ENCODE measurements at places on chromosomes 2 and 18.

DNA sequence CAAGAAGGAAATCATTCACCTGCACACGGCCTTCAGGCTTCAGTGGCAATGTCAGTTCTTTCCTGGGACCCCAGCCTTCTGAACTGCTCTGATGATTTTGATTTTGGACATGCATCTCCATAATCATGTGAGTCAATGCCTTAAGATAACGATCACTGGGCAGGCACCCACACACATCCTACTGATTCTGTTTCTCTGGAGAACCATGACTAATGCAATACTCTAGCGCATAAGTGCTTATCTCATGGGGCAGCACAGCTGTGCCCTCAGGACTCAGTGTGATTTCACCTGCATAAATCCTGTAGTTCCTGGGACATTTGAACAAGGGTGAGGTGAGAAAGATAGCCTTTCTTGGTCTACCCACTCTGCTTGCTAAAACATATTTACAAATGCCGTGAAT is 144.6 kb downstream of the AKAIN1 start:
- no peak for DNase-seq

DNA sequence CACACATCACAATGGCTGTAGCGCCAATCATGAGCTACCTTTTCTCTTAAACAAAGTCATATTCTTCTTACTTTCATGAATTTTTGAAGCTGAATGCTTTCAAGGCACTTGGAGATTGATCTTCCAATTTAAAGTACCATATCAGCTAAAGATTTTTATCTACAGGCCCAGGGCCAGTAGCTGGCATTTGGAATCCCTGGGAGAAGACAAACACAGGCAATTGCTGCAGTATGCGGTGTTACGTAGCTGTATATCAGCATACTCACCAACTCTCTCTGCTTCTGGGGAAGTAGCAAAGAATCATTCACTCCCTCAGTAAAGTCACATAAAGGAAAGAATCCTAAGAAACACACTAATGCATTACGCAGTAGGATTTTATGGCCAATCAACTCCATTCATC is 202.3 kb downstream of the DLGAP1 start:
- DNase-seq = no peak

DNA sequence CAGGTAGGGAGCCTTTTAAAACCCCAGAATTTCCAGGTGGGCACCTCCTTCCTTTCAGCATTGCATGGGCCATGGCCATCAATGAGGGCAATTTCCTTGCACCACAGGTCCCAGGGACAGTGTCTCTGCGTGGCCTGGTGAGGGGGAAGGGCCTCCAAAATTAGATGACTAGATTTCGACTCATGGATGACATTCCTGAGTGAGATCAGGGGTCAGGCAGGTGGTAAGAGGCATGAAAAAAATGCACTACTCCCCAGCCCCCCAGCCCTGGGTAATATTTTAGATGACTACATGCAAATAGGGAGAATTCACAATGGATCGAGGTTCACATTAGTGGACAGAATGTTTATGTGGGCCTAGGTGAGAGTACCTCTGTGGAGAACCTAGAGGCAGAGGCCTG is 19.0 kb upstream of the IGFBP5 start:
- DNase-seq = no peak

DNA sequence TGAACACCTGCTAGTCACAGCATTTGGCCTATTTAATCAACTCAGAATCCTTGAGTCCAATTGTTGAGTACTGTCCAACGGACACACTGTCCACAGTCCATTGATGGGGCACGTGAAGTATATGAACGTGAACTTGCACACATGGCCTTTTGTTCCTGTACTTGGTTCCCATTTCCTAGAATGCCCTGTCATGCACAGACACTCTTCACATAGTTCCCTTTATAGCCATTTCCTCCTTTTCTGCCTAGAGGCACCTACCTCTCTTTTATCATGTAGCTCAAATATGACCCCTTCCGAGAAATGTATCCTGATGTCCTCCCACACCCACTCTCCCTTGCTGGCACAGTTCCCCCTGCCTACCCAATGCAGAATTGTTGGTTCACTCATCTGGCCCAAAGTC is 8.7 kb upstream of the CRYGA start:
- no peak for DNase-seq

GRCh38 chr2:239120664-239121063 is 272.8 kb downstream of the TWIST2 start:
- DNase-seq = no peak

DNA sequence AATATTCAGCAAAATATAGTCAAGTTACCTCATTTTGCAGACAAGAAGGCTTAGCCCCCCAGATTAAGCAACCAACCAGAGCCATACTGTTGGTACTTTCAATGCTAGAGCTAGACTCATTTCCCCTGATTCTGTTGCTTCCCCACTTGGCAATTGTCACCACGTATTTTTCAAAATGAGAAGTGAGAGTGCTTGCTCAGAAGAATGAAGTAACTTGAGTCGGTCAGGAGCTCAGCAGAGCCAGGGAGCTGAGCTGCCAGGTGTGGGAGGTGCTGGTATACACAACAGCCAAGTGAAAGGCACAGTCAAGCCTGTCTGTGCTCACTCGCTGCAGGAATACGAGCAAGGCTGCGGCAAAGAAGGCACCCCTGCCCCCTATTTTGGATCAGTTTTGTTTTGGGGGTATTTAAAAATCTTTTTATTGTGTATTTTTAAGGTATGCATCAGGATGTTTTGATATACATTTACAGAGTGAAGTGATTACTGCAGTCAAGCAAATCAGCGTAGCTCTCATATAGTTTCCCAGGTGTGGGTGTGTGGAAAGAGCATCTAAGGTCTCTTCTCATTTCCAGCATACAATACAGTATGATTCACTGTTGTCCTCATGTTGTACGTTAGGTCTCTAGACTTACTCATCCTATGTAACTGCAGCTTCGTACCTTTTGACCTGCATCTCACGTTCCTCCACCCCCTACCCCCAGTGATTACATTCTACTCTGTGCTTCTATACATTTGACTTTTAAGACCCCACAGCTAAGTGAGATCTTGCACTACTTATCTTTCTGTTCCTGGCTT is 62.4 kb downstream of the MRPS9 start:
- peak; percentile 46 for DNase-seq

GRCh38 chr2:44579115-44579836 is 217.5 kb downstream of the CAMKMT start:
- DNase-seq = no peak

GRCh38 chr18:46856973-46857372 is 60.3 kb downstream of the PIAS2 start:
- DNase-seq = peak; percentile 6

DNA sequence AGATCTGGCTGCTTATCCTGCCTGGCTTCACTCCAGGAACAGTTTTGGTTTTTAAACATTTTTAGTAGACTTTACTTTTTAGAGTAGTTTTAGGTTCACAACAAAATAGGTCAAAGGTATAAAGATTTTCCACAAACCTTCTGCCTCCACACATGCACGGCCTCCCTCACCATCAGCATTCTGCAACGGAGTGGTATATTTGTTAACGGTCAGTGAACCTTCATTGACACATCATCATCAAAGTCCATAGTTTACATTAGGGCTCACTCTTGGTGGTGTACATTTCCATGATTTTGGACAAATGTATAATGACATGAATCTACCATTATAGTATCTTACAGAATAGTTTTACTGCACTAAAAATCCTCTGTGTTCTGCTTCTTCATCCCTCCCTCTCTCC is 303.1 kb upstream of the EPAS1 start:
- no peak for DNase-seq

DNA sequence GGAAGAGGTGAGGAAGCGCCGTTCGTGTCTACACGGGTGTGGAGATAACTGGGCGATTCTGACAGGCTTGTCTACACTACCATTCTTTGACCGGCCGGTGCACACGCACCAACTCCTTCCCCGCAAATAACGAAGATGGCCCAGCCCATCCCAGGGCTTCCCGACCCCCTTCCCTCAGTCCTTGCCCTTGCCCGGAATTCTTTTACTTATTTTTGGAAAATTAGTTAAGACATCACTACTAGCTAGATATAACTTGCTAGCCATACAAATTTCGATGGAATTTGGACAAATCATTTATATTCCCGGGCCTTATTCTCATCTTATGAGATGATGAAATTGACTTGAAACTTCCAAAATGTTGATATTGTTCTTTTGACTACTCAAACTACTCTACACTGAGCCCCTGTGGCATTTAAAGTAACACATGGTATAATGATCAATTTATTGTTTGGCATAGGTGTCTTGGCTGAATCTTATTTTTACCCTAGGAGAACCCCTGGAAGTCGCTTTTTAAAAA is 1.3 kb downstream of the ERICH2 start:
- no peak for DNase-seq

DNA sequence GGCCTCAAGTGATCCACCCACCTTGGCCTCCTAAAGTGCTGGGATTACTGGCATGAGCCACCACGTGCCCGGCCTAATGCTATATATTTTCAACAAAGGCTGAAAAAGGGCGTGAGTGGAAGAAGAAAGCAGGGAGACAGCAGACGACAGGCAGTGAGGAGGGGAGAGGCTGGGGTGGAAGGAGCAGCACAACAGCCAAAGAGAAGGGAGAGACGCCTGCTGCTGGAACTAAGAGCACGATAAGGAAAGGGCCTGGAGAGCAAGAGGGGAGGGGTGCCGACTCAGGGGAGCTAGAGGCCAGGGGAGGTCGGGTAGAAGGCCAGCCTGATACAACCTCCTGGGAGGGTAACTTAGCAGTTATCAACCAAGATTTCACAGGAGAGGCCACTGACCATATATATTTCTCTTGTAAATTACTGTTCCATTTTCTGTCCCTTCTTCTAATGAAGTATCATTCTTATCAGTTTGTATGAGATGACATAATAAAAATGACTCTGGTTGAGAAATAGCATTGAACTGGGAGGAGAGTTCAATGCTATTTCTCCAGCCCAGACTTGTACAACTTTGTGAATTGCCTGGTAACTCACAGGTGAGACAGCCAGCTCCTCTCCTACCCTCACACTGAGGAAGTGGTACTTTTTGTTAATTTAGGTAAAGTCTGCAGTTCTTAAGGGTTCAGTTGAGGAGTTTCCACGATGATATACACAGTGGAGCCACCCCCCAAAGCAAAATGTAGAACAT is 5.8 kb upstream of the RNU4ATAC start:
- no peak for DNase-seq

DNA sequence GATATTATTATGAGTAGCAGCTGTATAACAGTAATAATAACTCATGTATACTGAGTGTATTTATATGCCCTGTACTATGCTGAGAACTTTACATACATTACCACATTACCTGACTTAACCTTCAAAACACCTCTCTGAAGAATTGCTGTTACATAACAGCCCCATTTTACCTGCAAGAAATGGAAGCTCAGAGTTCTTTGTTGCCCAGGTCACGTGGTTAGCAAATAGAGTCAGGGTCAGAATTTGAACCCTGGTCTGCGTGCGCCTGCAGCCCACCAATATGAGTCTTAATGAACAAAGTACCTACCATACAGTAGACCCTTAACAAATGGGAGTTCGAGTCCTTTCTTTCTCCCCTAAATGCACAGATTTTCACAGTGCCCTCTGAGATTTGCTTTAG is 101.9 kb downstream of the MCFD2 start:
- no peak for DNase-seq

DNA sequence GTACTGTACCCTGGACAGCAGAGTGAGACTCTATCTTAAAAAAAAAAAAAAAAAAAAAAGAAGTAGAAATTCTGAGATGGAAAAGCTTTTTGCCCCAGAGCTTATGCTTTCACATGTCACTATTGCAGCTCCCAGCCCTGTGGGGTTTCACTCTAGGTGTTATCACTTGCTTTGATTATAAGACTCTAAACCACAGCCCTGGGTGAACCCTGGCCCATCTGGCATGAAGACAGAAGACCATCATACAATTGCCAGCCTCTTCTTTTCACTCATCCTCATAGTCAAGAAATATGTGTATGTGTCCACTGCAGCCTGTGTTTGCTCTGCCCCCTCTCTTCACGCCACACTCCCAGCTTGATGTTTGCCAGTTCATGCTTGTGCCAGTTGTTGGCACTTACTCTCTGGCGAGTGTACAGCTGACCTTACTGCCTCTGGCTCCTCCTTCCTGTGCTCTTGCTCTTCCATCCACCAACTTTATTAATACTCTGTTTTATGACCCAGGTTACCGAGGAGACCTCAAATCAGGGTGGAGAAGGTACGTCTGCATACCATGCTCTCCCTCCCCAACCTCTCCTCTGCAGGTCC is 136.7 kb upstream of the NCK2 start:
- no peak for DNase-seq

DNA sequence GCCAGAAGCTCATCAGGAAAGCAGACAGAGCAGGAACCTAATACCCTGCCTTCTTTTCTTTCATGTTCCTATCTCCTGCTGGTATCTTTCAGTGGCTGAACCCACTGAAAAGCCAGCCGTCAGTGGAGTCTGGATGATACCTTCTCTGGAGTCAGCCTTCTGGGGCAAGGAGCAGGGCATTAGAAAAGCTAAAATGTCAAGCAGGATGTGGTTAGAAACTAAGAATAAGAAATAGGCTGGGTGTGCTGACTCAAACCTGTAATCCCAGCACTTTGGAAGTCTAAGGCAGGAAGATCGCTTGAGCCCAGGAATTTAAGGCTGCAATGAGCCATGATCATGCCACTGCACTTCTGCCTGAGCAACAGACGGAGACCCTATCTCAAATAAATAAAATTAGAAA is 642.0 kb upstream of the FSHR start:
- no peak for DNase-seq

- DNase-seq = no peak
Measured at GRCh38 chr18:44298566-44298965, 382.1 kb upstream of the SETBP1 start.

GRCh38 chr2:133569286-133569830 is 1.1 kb upstream of the NCKAP5 start:
- no peak for DNase-seq

- DNase-seq = no peak
Measured at GRCh38 chr2:54768772-54769428, 45.4 kb downstream of the EML6 start.

- DNase-seq = no peak
Measured at GRCh38 chr2:121128741-121129659, 156.0 kb downstream of the TFCP2L1 start.

- DNase-seq = no peak
Measured at GRCh38 chr2:177828557-177828956, 244.0 kb downstream of the PDE11A start.

GRCh38 chr2:232528746-232529460 is 2.9 kb downstream of the CHRND start:
- DNase-seq = no peak

GRCh38 chr2:11128243-11128951 is 26.9 kb upstream of the SLC66A3 start:
- no peak for DNase-seq

DNA sequence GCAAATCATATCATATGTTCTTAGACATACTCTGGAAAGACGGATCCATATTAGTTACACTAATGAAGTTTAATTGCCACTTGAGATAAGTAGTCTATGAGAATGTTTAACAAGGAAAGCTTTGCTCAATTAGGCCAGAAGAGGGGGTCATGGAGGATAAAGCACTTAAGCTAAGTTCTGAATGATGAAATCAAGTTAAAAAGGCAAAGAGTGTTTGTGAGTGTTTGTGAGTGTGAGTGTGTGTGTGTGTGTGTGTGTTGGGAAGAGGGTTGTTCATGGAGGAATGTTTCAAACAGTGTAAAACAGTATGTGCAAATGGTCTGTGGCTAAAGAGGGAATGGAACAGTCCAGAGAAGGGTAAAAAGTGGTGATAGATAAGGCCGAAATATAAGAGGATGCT is 360.9 kb downstream of the ERBB4 start:
- no peak for DNase-seq
